ENCODE measurements at places on chromosomes 1 and 21.

GRCh38 chr1:39266269-39266668 lies 61.8 kb downstream of the MACF1 start:
- no peak for DNase-seq

- no peak for DNase-seq
These were observed 88.8 kb downstream of the PRDM2 start for GRCh38 chr1:13788795-13789194.

GRCh38 chr21:36330904-36331303 lies 10.9 kb downstream of the MORC3 start:
- peak; percentile 39 for DNase-seq

- DNase-seq: no peak
These were observed 37.4 kb downstream of the NIPAL3 start for GRCh38 chr1:24452922-24453485.

DNA sequence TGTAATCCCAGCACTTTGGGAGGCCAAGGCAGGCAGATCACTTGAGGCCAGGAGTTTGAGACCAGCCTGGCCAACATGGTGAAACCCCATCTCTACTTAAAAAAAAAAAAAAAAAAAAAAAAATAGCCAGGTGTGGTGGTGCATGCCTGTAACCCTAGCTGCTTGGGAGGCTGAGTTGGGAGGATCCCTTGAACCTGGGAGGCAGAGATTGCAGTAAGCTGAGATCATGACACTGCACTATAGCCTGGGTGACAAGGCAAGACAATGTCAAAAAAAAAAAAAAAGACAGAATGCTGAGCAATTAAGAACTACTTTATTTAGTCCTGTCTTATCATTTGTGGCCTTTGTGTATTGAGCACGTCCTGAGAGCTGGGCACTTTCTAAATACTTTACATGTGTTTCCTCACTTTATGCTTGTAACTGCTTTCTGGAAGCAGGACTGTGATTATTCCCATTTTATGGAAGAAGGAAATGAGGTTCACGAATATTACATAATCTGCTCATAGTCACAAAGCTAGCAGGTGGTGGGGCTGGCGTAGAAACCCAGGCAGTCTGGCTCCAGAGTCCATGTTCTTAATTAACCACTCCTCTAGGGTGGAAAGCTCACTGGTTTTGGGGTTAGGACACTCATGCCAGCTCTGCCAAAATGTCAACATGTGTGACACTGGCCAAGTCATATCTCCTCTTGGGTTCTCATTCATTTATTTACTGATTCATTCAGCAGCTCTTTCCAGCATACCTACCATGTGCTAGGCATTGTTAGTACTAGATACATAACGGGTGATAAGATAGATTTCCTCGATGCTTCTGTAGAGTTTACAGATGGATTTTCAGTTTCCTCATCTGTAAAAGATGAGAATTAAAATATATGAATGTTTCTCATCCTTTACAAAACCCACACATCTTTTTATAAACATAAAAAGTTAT lies 57.7 kb downstream of the DDR2 start:
- peak; percentile 54 for DNase-seq

GRCh38 chr1:158830904-158831507 lies at the start of gene MNDA:
MNDA (plus strand) TSS chr1:158831351; CDS start chr1:158842154, 10,803 bp downstream.
- no peak for DNase-seq

GRCh38 chr21:16580661-16581060 lies 850.9 kb downstream of the USP25 start:
- no peak for DNase-seq

DNA sequence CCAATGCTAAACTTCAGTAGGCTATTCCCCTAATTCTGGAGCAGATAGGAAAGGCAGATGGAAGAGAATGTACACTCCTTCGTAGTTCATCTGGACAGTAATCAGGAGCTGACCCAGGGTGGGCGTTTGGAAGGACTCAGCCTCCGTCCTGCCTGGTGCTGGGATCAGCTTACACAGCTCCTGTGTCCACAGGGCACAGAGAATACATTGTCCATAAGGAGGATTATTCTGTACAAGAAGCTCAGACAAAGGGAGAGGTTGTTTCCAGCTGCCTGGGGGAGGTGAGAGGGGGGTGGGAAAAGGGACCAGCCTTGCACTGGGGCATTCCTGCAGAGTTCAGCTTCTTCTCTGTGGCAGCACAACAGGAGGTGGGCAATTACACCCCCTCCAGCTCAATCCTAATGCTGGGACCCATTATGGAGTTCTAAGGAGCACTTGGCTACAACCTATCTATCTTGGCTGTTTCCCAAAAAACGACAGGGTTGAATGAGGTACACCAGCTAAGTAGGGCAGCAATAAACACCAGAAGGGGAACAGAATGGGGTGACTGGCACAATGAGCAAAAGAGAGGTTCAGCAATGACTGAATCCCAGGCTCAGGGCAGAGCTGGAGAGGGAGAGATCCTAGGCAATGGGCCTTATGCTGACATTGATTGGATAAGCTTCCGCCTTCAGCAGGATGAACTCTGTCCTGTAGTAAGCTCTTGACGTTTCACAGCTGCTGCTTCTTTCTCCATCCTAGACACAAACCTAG lies 7.4 kb downstream of the MED8 start:
- no peak for DNase-seq

- no peak for DNase-seq
These were observed 202.5 kb upstream of the PBX1 start for GRCh38 chr1:164356511-164356910.

- no peak for DNase-seq
These were observed 98.0 kb upstream of the DNAH14 start for GRCh38 chr1:224831501-224831900.

GRCh38 chr1:235907187-235907896 lies 40.6 kb upstream of the LYST start:
- no peak for DNase-seq

DNA sequence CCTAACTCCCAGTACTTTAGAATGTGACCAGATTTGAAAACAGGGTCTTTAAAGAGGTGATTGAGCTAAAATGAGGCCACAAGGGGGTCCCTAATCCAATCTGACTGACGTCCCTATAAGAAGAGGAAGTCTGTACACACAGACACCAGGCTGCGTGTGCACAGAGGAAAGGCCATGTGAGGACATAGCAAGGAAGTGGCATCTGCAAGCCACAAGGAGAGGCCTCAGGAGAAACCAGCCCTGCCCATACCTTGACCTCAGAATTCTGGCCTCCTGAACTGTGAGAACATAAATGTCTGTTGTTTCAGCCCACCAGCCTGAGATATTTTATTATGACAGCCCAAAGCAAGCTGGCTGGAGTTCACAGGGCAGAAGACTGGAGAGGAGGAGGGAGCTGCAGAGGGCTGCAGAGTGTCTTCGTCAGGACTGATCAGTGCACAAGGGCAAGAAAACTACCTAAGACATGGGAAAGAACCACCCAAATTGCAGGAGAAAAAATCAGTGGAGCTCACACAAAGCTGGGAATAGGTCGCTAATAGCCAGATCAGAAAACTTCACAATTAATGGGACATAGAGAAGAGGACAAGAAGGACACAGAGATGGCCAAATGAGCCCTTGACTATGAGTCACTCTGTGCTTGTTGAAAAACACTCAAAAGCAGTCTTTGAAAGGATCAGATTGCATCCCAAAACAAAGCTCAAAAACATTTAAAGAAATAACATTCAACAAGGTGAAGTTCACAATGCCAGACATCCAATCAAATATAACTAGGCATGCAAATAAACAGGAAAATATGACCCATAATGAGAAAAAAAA lies 14.1 kb upstream of the WNT9A start:
- DNase-seq: no peak

- peak; percentile 66 for DNase-seq
These were observed at the start of gene IQCC for GRCh38 chr1:32205401-32206370. IQCC (plus strand) TSS chr1:32205671; CDS start chr1:32205682, 11 bp downstream.

- no peak for DNase-seq
These were observed 161.7 kb upstream of the ST6GALNAC5 start for GRCh38 chr1:76705560-76705959.

GRCh38 chr1:197955486-197956394 lies 38.6 kb downstream of the LHX9 start:
- DNase-seq: no peak

Measured in HCEC 1CT (cell line).